Muscle of arm (tissue), 14 donors: ENCODE measurements at places on chromosomes 1 and 21.
A peak's percentile ranks its signal among the peaks of the same experiment; 100 is the strongest.

DNA sequence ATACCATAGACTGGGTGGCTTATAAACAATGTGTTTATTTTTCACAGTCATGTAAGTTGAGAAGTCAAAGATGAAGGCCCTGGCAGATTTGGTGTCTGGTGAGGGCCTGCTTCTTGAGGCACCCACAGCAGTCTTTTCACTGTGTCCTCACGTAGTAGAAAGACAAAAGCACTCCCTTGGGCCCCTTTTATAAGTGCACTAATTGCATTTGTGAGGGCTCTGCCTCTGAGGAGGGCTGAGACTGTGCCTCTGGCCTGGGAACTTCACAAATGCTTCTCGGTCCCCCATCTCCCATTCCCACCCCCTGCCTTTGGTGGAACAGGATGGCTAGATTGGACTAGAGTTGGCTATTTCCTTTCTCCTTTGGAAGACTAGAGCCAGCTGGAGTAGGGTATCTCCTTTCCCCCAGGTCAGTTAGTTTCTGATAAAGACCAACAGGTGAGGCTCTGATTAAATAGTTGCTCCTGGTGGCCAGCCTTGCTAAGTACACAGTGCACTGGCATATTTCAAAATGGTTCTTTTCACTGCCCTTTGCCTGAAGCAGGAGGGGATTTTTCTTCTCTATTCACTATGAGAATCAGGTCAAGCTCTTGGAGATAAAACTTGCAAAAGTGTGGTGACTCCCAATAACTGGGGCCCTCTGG is 82.9 kb downstream of the PLPPR4 start:
- no peak for DNase-seq

DNA sequence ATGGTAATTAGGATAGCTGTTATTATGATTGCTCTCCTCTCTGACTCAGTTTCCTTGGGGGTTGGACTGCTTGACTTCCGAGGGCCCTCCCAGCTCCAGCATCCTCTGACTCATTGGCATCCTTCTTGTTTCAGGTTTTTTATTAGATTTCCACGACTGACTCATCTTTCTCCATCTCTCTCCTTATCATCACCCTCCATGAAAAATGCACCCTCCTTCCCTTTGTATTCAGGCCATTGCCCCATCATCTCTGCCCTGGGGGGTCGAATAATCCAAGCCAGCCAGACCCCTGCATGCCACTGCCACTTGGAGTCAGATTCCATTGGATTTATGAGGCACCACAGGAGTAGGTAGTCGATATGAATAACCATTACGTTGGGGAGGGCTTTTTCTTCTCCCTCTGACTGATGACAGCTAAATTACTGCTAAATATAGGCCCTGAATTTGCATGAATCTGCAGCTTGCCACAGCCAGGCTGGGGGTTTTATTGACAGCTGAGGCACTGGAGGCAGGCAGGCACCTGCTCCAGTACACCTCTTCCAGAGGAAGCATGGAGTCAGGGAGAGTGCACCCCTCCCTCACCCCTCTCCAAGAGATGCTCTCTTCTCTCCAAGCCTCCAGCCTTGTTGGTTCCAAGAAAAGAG is 91.7 kb downstream of the C1orf94 start:
- no peak for DNase-seq

DNA sequence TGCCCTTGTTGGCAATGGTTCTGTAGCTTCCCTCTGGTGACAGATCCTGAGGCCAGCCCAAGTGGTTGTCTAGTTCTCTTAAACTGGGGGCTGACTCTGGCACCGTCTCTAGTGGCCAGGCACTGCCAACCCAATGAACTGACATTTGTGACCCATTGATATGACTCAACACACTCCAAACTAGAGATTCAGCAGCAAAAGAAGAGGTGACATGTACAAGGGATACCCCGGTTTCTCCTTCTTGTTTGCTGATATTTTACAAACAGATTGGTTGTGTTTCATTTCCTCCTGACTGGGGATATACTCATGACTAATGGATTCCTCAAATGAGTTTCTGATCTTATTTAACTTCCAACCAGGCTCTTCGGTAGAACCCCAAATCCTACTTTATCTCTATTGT is 65.9 kb upstream of the DNAJC6 start:
- no peak for DNase-seq

DNA sequence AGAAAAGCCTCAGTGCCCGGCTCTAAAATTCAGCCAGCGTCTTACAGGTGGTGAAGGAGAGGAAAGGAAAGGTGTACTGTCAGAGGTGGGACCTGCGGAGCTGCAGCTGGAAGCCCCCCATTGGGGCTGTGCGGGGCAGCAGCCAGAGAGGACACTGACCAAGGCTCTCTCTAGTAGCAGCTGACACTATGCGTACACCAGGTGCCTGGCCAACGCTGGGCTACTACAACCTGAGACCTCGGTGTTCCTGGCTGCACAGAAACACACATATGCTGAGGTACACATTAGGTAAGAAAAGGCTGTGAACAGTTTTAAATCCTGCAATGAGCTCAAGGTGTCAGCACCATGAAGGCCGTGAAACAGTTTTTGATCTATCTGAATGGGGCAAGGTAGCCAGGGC is 55.5 kb upstream of the EDN2 start:
- no peak for DNase-seq

- DNase-seq = no peak
Measured at GRCh38 chr1:176460544-176461336, 2.2 kb upstream of the PAPPA2 start.

DNA sequence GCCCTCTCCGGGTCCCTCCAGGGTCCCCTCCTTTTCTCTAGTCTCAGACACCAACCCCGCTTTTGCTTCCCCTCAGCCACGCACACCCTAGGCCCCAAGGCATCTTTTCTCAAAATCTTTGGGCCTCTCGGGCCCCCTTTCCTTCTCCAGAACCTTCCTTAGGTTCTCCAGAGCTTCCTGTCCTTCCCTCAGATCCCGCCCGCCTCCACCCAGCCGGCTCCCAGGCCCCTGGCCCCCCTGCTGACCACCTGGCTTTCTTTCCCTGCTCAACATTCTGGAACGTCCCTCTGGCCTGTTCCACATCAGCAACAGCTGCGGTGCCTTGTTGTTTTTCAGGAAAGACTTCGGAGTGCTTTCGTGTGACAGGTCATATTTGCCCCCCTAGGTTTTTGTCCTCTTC is 1.2 kb downstream of the ZDHHC18 start:
- peak; percentile 12 for DNase-seq

- peak; percentile 17 for DNase-seq
Measured at GRCh38 chr21:31592963-31593560, 66.4 kb upstream of the SOD1 start.

DNA sequence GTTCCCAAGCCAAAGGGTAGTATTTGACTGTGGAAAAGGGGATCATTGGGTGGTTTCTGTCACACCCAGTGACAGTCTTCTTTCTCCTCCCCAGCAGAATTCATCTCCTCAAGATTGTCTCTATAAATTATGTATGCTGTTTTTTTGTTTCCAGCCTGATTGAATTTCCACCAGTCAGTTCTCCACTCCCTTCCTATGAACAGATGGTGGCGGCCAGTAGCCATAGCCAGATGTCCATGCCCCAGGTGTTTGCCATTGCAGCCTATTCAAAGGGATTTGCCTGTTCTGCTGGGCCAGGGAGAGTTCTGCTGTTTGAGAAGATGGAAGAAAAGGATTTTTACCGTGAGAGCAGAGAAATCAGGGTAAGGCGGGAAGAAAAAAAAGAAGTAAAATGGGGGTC is 12.9 kb downstream of the CFAP57 start:
- no peak for DNase-seq

- no peak for DNase-seq
Measured at GRCh38 chr1:240036526-240036925, 55.2 kb upstream of the FMN2 start.

GRCh38 chr1:14415396-14415795 is 183.1 kb upstream of the KAZN start:
- no peak for DNase-seq

- DNase-seq = no peak
Measured at GRCh38 chr1:31879981-31880608, 58.1 kb downstream of the PTP4A2 start.

DNA sequence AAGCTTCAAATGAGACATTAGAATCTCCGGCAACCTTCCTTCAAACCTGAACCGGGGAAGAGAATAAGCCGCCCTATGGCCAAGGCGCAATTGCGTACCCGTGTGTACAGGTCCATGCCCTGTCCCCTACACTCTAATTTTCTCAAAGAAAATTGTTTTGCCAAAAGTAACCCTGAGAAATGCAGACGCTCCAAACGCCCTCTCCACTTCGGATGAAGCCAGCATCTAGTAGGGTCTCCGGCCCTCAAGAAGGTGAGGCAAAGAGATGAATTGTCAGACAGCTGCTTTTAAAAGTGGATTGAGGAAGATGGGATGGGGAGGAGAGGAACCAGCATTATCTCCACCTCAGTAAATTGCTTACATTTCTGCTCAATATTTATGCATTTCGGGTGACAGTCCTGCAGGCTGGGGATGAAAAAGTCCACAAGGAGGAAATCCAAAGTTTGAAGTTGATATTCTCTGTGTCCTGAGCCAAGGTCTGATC is 630 bp upstream of the LHX9 start:
- no peak for DNase-seq

GRCh38 chr1:221241157-221241556 is 361.9 kb downstream of the HLX start:
- DNase-seq = no peak

- no peak for DNase-seq
Measured at GRCh38 chr1:75953461-75953860, 21.3 kb upstream of the ASB17 start.

GRCh38 chr1:93768380-93768863 is 86.8 kb upstream of the BCAR3 start:
- DNase-seq = no peak

DNA sequence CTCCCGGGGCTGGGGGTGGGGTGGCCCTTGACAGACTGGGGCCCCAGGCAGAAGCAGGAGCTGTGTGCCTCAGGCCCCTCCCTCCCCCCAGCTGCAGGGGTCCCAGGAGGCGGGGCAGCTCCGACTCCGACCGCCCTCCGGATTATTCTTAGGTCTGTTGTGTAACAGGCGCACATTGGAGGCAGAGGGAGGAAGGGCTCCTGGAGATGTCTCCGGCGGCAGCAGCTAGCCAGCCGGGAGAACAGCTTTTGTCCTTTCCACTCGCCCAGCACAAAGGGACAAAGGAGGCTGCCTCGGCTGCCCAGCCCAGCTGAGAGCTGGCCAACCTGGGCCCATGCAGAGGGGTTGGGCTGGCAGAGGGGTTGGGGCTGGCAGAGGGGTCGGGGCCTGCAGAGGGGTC is 29.7 kb upstream of the PLCH2 start:
- no peak for DNase-seq

DNA sequence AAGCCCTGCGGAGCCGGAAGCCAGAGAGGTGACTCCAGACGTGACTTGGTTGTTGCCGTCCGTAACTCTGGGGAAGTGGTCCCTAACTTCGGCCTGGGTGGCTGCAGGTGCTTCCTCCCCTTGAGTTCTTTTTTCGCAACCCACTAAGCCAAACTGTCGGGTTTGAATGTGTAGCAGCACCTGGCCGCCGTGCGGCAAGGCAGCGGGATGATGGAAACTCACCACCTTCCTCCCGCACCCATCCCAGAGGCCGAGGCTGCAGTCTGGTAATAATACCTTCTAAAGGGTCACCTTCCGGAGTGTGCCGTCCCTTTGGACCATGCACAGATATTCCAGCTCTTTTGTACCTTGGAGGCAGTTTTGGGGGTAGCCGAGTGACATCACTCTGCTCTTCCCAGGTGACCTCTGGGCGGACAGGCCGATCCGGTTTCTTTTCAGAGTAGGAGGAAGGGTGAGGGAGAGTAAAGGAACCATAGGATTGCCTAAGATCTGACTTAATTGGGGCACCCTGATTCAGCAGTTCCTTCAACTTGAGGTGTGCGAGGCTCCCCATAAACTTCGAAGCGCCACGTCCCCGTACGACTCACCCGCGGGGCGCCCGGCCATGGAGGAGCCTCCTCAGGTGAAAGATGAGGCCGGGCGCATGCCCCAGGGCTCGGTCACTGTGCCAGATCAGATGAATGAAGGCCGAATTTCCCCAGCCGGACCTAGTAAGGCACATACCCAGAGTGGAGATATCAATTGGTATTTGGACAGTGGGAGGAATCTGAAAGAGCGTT is 1.0 kb downstream of the KCNK1 start:
- DNase-seq = no peak

GRCh38 chr1:216794586-216794985 is 71.4 kb upstream of the ESRRG start:
- peak; percentile 14 for DNase-seq

DNA sequence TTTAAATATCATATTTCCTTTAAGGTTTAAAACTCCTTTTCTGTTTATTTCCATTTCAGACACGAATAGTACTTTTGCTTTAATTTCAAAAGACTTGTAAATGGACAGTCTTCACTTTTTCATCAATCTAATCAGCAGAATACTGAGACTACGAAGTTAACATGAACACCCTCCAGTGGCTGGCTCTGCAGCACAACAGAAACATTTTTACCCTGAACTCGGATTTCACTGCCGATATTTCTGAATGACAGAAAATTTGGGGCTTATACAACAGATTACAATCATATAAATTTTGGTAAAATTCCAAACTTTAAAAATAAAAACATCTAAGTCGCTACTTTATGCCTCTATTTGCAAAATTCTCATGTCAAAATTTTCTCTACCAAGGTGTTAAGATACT is 86.2 kb downstream of the AKT3 start:
- no peak for DNase-seq

- DNase-seq = no peak
Measured at GRCh38 chr1:99385852-99386251, 121.6 kb downstream of the PLPPR4 start.

DNA sequence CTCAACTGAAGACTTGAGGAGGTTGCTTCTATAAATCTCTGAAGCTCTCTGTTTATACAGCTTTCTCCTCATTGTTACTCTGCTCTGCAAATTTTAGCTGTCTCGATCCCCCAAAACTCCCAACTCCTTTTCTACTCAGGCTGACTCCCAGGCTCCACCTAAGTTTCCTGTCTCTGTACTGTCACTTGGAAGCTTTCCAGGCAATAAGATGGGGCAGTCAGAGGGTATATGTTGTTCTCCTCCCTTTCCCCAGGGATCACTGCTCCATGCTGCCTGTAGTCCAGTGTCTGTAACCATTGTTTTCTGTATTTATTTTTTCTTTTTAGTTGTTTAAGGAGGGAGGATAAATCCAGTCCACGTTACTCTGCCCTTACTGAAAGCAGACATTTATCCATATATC is 13.4 kb downstream of the TSNAX start:
- no peak for DNase-seq

DNA sequence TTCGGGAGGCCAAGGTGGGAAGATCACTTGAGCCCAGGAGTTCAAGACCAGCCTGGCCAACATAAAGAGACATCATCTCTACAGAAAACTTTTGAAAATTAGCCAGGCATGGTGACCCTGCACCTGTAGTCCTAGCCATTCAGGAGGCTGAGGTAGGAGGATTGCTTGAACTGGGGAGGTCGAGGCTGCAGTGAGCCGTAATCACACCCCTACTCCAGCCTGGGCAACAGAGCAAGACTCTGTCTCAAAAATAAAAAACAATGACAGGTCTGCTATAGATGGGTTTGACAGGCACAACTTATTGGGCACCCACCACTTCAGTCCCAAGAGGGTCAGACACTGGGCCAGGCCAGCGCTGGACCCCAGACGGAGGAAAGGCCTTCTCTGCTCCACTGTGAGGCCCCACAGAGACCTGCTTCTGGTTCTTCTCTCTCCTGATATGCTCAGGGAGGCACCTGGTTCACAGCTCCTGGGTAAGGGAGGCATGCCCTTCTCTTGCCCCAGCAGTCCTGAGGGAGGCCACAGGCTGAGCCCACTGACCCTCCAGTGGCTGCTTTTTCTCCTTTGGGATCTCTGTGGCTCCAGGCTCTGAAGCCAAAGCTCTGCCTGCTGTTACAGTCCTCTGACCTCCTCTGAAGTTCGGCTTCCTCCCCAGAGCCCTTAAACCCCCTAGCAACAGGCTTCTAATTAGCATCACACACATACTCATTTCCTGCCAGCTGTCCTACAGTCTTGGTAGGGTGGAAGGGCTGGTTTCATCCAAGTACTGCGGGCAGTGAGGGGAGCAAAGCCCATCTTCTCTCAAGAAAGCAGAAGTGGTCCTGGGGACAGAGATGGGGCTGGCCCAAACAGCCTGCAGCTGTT is 14.4 kb downstream of the S100A16 start:
- DNase-seq = peak; percentile 33
